Lung (tissue), 17 donors: ENCODE measurements at places on chromosomes 1 and 21. TPM values are rescaled to one million over a fixed set of nuclear protein-coding genes. Genes with fewer than 3 reads are reported as not detected.

DNA sequence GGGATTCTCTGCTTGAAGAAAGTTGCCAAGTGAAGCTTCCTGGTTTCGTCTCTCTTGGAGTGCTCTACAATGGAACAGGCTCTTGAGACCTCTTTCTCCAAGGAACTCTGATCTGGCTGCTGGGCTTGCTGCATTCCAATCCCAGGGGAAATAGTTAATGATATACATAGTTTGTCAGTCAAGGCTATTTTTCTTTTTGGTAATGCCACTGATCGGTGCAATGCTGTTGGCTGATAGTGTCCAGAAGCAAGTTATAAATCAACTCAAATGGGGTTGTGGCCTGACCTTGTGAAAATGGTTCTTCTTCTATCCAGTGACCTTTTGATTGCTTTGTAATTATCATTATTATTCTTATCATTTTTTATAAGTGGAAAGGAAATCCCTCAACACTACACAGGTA, 48.4 kb upstream of the TNFSF18 start:
- DNase-seq: no peak

GRCh38 chr1:225870911-225871310, 11.3 kb downstream of the TMEM63A start:
- no peak for DNase-seq

DNA sequence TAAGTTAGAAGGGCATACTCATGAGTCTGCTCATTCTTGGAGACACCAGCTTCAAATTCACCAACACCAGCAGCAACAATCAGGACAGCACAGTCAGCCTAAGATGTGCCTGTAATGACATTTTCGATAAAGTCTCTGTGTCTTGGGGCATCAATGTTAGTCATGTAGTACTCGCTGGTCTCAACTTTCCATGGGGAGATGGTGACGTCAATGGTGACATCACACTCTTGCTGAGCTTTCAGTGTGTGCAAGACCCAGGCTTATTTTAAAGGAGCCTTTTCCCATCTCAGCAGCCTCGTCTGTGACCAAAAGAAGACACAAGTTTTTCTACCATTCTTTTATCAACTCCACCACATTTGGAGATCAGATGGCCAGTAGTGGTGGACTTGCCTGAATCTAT, 75.5 kb downstream of the SERINC2 start:
- DNase-seq: no peak

GRCh38 chr1:222712253-222713090, at the start of the genes AIDA and BROX:
TSS of gene AIDA (minus strand) at chr1:222712491. CDS start at chr1:222712317, 174 bp downstream.
TSS of gene BROX (plus strand) at chr1:222712564. CDS start at chr1:222715700, 3,136 bp downstream.
- peak; percentile 95 for DNase-seq

DNA sequence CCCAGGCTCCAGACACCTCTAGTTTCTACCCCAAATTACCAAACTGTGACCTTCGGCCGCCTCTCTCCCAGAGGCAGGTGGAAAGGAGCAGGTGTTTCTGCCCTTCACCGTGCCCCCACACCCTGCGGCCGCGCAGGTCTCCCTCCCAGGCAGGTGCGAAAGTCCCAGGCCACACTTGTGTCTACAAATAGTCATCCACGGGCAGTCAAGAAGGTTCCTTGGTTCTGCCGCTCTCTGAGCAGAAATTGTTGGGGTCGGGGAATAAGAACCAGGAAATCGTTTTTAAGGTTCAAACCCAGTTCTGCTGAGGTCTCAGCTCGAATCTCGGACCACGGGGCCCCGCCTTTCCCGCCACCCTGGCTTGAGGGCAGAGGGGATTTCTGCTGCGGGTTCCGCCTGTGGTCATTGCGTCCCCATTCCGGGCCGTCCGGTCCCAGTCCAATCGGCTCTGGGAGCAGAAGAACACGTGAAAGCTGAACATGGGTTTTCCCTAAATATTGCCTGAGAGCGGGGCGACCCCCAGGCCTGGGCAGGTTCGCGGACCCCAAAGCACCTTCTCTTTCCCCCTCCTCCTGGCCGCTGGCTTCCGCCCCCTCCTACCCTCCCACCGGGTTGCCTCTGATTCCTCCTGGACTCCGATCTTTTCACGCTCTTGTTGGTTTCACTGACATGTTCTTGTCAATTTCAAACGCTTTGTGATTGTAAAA, 1.2 kb upstream of the ATF3 start:
- DNase-seq: peak; percentile 22

DNA sequence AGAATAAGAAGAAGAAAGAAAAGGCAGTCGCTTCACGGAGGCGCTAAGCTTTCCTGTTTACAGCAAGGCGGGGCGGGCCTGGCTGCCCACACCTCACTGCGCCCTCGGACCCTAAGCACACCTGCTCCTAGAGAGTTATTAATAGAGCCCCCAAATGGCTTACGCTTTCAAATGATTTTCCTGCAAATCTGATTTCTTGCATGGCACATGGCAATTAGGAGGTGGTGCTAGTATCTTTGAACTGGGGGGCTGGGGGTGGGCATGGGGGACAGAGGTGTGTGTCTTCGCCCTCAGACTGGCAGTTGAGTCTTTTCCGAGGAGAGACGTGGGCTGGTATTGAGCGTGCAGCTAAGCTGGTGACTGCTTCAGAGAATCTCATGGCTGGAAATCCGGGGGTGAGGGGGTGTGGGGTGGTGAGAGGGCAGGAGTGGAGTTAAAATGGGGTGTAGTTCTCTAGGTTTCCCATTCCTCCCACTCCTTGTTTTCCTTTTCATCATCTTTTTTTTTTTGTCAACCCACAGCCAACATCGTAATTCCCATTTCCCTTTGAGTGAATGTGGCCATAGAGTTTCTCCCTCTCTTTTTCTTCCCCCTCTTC, 1.3 kb downstream of the S1PR1 start:
- peak; percentile 43 for DNase-seq

TTC34 gene
- total RNA-seq: 0.94 TPM

CELA2A gene
- total RNA-seq: not detected

TRIM67 gene
- total RNA-seq: 0.09 TPM
